Vagina (tissue), 2 donors: ENCODE measurements at places on chromosomes 11 and 22. TPM values are rescaled to one million over a fixed set of nuclear protein-coding genes. Genes with fewer than 3 reads are reported as not detected.

DNA sequence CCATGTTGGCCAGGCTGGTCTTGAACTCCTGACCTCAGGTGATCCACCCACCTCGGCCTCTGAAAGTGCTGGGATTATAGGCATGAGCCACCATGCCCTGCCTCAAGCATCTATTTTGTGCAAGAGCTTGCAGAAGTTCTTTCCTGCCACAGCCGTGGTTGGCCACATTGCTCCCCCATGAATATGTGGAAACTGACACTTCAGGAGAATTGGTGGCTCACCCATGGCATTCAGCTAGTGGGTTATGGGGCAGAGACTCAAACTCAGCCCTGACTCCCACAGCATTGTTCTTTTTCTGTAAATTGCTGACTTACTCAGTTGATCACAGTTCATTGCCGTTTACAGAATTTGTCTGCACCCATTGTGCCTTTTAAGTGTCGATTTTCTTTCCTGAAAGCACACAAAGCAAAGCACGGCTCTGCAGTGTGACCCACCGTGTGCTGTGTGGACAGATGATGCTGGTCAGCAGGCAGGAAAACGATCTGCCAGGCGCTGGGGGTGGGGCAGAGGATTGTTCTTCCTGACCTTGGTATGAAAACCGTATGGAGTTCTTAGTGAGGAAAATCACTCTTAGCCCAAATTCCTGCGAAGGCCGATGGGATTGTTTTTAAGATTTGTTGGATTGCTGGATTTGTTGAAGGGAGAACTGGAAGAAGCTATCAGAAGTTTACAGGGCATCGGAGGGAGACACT, 115.6 kb downstream of the PTPRJ start:
- H3K36me3 ChIP-seq = no peaks in the 10 kb centered on the region
- peak overlapping the region; percentile 35 for H3K27ac ChIP-seq
- no peak overlapping the region for H3K4me3 ChIP-seq

GRCh38 chr11:12687740-12688139, 13.5 kb downstream of the TEAD1 start:
- H3K27ac ChIP-seq = no peak overlapping the region
- H3K27me3 ChIP-seq = no peaks in the 10 kb centered on the region
- no peaks in the 10 kb centered on the region for H3K36me3 ChIP-seq
- DNase-seq = no peak
- no peak overlapping the region for H3K4me3 ChIP-seq

GRCh38 chr22:49568751-49569285, 258.9 kb downstream of the BRD1 start:
- no peak for DNase-seq
- H3K27ac ChIP-seq = no peak overlapping the region
- no peaks in the 10 kb centered on the region for H3K27me3 ChIP-seq
- H3K4me3 ChIP-seq = no peak overlapping the region

GRCh38 chr22:30880181-30880601, 88.4 kb downstream of the MORC2 start:
- H3K36me3 ChIP-seq = no peaks in the 10 kb centered on the region
- H3K4me3 ChIP-seq = no peak overlapping the region
- no peak overlapping the region for H3K27ac ChIP-seq
- H3K4me1 ChIP-seq = no peaks in the 10 kb centered on the region
- no peaks in the 10 kb centered on the region for H3K27me3 ChIP-seq
- no peak for DNase-seq

SYNGR1 gene
- 42.2 TPM for total RNA-seq

MYO7A gene
- total RNA-seq = 9.1 TPM

CAVIN3 gene
- total RNA-seq = 156 TPM

RIC3 gene
- 17.7 TPM for total RNA-seq
